ENCODE measurements at places on chromosomes 5 and 9.
A peak's percentile ranks its signal among the peaks of the same experiment; 100 is the strongest.

- DNase-seq = no peak
Measured at GRCh38 chr9:18623221-18624079, 149.5 kb downstream of the ADAMTSL1 start.

DNA sequence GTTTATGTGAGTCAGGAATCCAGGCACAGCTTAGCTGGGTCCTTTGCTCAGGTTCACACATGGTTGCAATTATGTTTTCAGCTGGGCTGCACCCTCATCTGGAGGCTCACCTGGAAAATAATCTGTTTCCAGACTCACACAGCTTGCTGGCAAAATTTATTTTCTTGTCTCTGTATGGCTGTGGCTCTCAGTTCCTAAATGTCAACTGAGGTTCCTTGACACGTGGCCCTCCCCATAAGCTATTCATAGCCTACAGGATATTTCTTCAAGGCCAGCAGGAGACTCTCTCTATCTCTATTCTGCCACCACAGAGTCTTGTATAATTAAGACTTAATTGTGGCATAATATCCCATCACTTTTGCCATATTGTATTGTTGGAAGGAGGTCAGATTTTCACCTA lies 732.0 kb downstream of the CDH18 start:
- DNase-seq = no peak

GRCh38 chr5:147140558-147140957 lies 94.3 kb upstream of the STK32A start:
- DNase-seq = no peak

- DNase-seq = no peak
Measured at GRCh38 chr5:88698290-88698689, 184.7 kb downstream of the MEF2C start.

GRCh38 chr5:1763548-1763911 lies 36.1 kb downstream of the MRPL36 start:
- peak; percentile 37 for DNase-seq

DNA sequence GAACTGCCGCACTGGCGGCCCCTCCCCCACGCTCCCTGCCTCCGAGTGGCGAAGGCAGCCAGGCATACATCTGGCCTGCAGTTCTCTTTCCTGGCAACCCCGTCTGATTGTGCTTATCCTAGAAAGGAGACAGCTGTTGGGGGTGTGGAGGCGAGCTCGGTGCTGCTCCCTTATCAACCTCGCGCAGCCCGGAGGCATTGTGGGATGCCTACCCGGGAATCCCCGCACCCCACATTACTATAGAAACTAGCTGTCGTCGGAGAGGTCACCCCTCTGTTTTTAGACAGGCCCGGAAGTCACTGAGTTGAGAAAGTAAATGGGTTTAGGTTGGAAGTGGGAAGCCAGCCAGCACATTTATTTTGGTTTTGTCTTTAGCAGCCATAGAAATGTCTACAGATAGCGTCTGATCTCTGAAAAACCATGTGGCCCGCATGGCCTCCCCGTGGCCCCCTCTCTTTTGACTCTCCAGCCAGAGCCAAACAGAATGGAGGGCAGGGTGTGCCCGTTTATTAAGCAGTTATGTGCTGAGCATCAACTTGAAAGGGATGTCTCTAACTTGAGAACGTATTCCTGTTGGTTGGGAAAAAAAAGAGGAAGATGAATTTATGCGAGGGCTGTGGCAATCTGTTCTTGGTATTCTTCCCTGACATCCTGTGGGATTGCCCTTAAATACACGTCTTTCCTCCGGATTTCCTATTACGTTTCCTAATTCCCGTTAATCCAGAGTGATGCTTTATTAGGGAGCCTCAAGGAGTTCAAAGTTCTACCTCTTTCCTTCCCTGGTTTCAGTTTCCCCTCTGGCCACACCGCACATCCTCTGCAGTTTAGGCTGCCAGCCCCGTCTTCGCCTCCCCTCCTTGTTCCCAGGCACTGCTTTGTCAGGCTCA lies 3.9 kb downstream of the STC2 start:
- DNase-seq = peak; percentile 92

DNA sequence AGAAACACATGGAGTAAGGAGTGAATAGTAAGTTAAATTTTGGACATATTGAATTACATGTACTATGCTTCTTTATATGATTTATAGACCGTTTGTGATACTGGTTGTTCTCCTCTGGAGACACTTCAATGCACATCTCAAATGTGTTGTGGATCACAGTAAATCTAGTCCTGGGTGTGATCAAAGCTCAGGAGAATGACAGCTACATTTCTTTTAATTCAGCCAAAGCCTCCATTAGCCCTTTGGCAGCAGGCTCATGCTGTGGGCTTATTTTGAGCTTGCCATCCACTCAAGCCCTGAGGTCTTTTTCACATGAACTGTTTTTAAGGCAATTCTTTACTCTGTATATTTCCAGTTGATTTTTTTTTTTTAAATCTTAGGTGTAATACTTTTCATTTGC lies 34.6 kb upstream of the ACTBL2 start:
- DNase-seq = no peak

- no peak for DNase-seq
Measured at GRCh38 chr5:145811834-145812625, 23.1 kb downstream of the PRELID2 start.

GRCh38 chr9:127397646-127398274 lies 791 bp downstream of the SLC2A8 start:
- no peak for DNase-seq

DNA sequence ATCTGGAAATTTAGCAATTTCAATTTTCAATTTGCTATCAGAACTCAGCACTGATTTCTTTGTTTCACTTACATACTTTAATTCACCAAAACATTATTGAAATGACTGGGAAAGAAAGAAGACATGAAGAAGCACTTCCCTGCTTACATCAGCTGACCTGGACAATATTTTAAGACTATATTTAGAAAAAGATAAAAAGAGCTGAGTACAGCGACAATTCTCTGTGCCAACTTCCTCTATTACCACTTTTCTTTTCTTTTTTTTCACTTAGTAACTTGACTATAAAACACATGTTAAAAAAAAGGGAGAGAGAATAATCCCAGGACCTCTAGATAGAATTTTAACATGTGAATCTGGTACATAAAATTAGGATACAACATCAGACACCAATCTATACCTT lies 35.6 kb downstream of the MEF2C start:
- DNase-seq = no peak

DNA sequence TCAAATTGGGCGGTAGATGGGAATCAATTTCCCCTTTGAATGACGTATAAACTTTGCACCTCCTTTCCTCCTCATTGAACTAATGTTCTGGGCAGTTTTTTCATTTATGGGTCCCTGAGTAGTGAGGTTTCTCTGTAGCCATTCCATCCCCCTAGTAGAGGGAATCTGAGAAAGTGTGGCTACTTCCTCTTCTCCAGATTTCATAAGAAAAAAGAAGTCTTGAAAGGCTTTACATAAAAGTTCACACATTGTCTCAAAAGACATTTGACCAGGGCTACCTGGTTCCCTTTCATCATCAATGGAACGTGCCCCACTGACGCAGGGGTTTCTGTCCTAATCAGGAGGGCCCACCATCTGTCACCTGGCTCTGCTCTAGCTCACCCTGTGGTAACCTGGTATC lies 57.3 kb downstream of the CTSL start:
- no peak for DNase-seq

- DNase-seq = no peak
Measured at GRCh38 chr9:123943671-123944070, 13.7 kb upstream of the DENND1A start.

- DNase-seq = peak; percentile 42
Measured at GRCh38 chr5:67010684-67011409, 185.8 kb downstream of the CD180 start.

GRCh38 chr5:115977096-115977495 lies 14.8 kb downstream of the LVRN start:
- DNase-seq = no peak

DNA sequence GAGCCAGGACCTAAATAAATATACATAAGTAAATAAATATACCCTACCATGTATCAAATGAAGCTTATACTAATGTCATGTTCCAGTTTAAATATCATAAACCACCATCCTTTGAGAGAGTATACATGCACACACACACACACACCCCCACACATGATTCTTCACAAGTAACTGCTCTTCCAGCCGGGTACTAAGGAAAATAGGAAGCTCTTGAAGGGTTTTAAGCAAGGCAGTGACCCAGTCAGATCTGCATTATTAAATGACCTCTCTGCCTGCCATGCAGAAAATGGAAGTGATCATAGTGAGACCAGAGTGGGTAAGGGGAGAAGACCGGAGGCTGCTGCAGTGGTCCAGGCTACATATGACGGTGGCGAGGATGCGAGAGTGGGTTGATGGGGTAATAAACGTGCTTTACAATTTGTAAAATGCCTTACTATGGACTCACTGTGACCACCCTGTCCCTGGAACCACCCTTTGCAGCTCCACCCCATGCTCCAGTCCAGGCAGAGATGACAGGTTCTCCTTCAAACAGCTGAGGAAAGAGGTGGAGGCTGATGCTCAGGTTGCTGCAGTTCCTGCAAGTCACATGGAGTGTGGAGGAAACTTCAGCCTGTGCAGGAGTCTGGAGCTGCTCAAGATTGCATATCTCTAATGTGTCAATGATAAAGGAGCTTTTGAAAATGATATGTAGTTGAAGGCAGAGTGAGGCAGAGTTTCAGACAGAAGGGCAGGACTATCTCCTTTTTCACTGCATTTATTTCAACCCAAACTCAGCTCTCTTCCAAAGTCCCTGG lies 38.8 kb upstream of the NDFIP1 start:
- DNase-seq = no peak

DNA sequence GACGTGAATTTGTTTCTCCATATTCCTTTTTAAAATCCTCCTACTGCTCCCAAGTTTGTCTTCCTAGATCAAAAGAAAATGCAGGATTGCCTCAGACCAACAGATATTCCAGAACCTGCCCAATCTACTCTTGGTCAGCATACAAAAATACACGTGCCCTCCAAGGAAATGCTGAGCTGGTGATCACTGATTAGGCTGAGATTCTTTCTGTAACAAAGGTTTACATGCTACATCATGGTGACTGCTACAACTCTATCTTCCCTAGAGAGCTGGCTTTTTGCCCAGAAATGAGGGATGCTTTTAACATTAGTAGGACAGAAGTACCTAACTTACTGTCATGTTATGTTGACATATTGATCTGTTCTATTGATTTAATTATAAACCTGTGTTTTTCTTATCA lies 35.5 kb downstream of the OR2Y1 start:
- no peak for DNase-seq

DNA sequence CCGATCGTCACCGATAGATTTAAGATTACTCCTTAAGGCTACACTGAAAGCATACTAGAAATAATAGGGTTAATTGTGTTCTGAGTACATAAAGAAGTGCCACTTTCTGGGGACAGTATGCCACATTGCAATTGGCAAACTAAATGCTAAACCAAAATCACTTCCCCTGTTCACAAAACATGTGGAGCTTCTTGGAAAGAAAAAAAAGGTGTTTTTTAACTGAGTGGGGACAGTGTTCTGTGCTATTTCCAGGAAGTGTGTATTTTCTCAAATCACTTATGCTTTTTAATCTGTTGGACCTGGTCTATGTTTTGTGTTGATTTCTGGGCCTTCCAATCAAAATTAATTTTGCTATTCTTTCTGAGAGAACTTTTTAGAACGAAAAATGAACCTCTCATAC lies 149.3 kb upstream of the MPDZ start:
- no peak for DNase-seq

- no peak for DNase-seq
Measured at GRCh38 chr5:134113902-134114875, at the start of gene TCF7. TCF7 (plus strand) TSS chr5:134114681; CDS start chr5:134114907, 226 bp downstream.

DNA sequence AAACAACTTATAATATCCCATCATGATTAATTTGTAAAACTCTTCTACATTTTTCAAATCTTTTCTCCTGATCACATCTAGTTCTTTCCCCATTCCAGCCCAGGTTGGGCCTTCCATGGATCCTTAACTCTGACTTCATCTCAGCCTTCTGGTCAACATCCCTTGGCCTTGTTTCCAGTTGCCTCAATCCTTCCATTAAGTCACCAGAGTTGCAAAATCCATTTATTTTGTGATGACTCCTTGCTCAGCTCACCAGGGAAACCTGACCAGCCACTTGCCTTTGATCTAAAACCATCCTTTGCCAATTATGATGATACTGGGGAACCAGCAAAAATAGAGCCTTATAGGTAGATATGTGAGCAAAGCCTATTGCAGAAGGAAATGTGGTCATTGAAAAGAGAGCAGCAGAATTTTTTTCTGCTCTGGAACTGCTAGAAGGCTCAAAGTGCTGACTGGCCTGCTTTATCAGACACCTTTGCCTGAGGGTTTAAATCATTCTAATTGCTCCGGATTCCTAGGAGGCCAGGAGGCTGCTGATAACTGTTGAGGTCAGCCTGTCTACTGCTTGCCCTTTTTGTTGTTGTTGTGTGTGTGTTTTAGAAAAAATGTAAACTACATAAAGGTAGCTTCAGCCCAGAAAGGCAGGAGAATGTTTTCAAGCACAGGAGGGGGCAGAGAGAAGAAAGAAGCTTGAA lies 512.2 kb upstream of the GRIA1 start:
- DNase-seq = no peak

GRCh38 chr9:69097064-69097463 lies 61.5 kb downstream of the FXN start:
- no peak for DNase-seq

DNA sequence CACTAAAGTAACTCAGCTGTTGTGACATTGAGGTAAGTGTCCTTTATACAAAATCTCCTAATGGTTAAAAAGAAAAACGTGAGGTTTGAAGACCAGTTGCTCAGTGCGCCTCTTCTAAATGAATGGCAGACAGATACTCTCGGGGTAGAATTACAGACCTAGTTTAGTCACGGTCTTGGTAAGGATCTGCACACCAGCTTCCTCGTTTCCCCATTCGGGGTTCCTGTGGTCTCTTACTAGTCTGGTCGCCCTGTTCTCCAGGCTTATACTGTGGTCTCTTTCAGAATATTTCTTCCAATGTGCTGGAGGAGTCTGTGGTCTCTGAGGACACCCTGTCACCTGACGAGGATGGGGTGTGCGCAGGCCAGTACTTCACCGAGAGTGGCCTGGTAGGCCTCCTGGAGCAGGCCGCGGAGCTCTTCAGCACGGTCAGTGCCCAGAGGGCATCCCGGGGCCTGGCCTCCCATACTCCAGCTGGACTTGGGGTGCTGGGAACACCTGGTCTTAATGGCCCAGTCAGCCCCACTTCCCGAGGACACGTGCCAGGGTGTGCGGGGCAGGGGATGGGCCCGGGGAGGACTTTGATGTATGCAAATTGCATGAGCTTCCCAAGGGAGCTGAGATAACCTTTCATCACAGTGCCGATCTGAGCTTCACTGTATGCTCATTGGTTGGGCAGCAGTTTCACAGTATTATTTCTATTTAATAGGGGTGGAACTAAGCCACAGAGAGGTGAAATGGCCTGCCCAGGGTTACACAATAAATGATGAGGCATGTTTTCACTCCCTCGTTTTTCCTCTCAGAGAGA lies 224.5 kb downstream of the DOCK8 start:
- DNase-seq = no peak

- DNase-seq = peak; percentile 37
Measured at GRCh38 chr9:113955076-113955752, 79.1 kb downstream of the ZNF618 start.

GRCh38 chr5:136043968-136044610 lies 15.3 kb downstream of the TGFBI start:
- no peak for DNase-seq

GRCh38 chr9:89638893-89639292 lies 34.1 kb downstream of the GADD45G start:
- DNase-seq = no peak

GRCh38 chr5:22076586-22076985 lies 776.6 kb downstream of the CDH12 start:
- DNase-seq = no peak
